ENCODE measurements at places on chromosomes 1 and 21.

DNA sequence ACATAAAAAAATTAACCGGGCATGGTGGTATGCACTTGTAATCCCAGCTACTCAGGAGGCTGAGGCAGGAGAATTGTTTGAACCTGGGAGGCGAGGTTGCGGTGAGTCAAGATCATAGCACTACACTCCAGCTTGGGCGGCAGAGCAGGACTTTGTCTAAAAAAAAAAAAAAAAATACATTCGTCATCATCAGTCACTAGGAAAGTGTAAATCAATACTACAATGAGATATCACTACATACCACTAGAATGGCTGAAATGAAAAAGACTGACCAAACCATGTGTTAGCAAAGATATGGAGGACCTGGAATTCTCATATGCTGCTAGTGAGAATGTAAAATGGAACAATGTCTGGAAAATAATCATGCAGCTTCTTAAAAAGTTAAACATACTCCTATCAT is 9.3 kb downstream of the SPATA45 start:
- no peak for DNase-seq

DNA sequence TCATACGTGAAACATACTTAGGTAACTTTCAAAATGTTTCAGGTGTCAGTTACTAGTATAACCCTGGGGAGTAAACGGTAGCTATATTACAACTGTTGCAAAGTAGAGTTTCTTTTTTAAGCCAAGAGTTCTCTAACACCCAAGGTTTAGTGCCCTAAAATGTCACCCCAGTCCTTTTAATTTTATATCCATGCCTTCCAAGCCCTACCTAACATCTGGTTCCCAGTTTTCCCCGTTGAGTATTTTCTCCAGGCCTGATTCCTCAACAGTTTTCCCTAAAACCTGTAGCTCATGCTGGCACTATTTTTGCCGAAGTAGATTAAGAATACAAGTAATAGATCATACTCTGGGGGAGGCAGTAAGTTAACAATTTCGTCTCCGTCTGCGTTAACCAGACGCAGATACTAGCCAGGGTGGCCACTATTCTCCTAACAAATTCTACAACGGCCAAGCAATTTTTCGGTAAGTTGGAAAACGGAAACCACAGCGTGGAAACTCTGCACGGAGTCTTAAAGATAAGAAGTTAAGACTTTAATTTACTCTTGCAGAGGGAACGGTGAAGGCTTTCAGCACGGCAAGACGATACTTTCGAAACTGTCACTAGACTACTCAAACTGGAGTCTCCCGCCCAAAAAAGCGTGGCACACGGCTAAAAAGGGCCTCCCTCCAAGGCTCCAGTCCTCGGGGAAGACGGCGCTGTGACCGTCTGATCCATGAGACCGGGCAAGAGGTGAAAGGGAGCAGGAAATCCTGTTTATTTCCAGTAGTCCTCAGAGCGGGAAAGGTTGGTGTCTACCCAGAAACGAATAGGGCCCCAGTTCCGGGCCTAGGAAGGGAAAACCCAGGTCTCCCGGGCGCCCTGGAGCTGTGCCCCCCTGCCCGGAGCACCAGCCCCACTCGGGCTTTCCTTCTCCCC is 945 bp downstream of the SRSF4 start:
- DNase-seq = no peak

- no peak for DNase-seq
Observed at GRCh38 chr1:7326366-7326765, 444.7 kb upstream of the VAMP3 start.

DNA sequence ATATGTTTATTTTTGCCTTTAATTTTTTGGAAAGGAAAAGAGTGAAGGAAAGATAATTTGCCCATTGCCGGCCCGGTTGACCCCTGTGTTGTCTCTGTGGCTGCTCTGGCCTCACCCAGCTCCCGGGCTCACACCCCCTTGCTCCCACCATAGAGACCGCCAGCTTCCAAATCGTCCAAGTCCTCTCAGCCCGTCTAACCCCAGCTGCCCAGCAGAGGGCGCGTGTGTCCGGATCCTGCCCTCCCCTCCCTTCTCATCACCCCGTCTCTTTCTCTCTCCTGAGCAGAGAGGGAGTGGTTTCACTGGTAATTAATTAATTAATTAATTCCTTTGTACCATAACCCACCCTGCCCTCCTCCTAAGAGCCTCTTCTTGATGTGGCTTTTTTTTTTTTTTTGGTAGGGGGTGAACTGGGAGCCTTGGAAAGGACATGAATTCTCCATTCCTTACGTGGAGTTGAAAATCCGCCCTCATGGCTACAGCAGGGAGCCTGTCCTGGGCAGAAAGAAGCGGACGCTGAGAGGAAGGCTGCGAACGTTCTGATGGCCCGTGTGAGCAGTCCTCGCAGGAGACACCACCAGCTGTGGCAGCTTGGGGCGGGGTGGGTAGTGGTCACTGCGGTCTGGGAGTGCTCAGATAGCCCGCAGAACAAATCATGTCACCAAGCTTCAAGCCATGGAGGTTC is 45.9 kb downstream of the KIAA0040 start:
- peak; percentile 71 for DNase-seq

DNA sequence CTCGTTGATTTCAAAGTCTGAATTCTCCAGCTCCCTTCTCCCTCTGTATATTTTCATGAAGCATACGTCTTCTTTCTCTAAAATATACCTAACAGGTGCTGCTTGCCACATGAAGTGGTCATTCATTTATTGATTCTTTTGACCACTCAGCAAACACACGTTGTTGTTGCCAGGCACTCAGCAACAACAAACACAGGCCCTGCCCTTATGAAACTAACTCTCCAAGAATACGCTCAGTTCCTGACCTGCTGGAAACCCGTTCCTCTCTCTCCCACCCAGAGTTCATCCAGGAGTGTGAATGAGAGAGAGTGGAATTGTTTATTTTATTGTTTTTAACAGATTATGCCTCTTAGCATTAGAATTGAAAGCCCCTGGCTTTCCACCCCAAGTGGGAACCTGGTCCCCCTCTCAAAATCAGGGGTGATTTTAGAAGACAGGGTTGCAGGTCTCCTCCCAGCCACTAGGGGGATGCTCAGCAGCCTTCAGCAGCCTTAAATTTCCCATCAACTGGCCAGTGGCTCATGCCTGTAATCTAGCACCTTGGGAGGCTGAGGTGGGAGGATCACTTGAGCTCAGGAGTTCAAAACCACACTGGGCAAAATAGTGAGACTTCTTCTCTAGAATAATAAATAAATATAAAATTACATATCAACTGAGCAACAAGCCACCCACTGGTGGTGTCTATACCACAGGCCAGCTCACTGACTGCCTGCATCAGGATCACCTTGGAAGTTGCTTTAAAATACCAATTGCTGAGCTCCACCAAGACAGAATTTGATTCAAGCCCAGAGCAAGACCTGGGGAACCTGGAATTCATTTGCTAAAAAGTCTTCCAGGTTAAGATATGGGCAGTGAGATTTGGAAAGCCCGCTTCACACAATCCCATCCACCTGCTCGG is 181.0 kb upstream of the KLHDC7A start:
- DNase-seq = no peak

- DNase-seq = no peak
Observed at GRCh38 chr1:163820766-163821165, 499.0 kb downstream of the NUF2 start.
